HL-60 (cell line): ENCODE measurements at places on chromosomes 1 and 21.

DNA sequence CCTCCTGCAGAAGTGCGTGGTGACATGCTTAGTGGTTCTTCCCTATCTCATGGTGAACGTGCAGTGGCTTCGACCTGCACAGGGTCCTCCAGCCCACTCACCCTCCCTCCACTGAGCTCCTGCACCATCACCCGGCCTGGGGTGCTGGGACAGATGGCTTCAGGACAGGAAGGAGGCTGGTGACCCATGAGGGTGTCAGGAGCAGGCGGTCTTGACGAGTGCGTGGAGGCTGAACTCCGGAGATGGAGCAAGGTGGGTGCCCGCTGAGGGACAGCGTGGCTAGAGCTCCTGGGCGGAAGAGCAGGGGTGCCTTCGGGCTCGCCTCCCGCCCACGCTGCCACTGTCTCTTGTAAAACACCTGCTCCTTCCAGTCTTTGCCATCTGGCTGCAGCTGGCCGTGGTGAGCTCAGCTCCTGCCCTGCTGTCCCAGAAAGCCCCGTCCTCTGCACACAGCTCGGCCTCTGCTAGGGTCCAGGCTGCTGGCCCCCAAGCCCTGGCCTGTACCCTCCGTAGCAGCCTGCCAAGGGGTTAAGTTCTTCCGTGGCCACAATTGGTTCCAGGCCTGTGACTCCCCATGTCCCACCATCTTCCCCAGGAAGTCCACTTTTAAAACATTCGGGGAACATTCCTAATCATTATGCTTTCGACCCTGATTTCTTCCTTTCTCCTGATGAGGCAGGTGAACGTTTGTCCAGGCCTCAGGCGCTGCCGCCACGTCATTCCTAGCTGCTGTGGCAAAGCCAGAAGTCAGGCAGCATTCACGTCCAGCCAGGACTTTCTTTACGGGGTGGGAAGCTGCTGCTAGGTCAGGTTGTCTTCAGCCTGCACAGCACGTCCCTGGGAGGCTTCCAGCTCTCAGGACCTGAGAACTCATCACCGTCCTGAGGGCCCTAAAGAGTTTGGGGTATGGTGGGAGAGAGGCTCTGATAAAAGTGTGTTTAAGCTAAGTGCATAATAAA is 8.1 kb downstream of the KRTAP10-1 start:
- DNase-seq: no peak

DNA sequence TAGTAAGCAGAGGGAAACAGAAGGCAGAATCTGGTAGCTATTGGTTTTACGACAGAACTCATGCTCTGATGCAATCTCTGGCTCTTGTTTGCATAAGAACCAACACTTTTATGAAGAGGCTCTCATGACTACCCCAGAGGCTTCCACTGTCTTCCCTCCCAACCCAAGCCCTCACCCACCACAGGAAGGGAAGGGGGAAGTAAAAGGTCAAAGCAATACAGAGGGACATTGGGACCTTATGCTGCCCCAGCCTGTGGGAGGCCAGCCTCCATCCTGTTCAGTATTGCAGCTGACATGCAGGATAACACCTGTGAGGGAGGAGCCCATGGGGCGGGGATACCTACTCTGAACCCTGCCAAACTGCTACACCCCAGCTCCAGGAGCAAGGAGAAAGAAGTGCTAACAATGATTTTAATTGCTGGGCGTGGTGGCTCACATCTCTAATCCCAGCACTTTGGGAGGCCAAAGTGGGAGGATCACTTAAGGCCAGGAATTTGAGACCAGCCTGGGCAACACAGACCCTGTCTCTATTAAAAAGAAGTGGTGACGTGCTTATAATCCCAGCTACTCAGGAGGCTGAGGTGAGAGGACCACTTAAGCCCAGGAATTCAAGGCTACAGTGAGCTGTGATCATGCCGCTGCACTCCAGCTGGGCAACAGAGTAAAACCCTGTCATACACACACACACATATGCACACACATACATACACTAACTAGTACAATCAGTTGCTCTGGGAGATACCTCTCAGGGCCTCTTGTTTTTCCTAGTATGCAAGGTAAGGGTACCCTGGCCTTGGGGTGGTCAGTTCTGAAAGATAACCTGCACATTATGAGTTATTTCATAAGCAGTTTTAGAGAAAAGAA is 9.5 kb downstream of the MR1 start:
- DNase-seq: peak; percentile 93

DNA sequence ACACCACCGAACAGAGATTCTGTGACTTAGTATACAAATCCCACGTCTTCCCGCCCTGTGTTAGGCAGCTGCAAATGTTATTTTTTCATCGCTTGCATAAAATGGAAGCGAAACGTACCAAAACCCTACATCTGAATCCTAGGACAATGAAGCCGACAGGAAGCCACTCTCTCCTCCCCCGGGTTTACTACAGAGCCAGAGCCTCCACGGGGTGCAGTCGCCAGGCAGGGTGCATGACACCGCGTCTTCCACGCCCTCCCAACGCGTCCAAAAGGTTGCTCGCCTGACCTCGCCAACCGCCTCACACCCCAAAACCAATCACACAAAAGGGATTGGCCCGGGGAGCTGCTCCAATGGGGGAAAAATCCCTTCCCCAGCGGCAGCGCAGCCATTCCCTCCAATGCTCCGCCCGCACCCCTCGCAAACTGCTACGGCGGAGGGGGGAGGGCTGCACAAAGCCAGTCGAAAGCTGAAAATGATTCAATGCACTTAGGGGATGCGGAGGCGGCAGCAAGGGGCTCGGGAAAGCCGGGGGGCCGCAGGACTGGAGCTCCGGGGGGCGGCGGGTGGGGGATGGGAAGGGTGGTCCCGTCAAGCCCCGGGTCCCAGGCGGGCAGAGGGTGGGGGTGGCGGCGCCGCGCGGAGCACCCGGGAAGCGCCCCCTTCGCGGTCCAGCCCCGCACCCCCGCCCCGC is 701 bp downstream of the CEP170 start:
- DNase-seq: peak; percentile 81

DNA sequence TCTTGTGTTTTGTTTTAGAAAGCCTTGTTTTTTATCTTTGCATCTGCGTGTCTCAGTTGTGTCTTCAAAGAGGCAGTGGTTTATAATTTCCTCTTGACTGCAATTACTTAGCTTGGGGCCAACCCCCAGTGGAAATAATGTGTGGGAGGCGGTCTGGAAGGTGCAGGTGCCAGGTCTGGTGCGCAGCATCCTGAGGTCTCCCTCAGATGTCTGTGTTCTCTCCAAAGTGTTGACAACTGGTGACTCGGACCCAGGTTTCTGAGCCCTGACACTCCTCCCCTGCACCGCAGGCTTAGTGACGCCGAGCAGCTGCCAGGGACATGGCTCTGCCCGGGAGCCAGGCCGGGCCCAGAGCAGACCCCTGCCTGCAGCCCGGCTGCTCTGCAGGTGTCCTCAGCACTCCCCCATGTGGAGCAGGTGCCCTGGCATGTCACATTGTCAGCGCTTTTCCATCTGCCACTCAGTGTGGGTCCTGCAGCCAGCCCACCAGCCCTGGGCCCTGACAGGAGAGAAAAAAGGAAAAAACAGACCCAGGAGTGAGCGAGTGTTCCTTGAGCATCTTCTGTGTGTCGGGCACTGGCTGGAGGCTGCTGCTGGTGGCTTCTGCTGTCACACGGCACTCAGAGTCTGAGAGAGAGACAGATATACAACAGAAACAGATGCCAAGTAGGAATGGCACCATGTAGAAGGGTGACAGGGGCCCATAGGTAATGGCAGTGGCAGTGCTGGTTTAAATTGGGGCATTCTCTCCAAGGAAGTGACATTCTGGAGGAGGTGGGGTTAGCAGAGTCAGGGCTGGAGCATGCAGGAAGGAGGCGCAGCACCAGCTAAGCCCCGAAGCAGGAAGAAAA is 24.8 kb upstream of the SELENON start:
- peak; percentile 27 for DNase-seq

DNA sequence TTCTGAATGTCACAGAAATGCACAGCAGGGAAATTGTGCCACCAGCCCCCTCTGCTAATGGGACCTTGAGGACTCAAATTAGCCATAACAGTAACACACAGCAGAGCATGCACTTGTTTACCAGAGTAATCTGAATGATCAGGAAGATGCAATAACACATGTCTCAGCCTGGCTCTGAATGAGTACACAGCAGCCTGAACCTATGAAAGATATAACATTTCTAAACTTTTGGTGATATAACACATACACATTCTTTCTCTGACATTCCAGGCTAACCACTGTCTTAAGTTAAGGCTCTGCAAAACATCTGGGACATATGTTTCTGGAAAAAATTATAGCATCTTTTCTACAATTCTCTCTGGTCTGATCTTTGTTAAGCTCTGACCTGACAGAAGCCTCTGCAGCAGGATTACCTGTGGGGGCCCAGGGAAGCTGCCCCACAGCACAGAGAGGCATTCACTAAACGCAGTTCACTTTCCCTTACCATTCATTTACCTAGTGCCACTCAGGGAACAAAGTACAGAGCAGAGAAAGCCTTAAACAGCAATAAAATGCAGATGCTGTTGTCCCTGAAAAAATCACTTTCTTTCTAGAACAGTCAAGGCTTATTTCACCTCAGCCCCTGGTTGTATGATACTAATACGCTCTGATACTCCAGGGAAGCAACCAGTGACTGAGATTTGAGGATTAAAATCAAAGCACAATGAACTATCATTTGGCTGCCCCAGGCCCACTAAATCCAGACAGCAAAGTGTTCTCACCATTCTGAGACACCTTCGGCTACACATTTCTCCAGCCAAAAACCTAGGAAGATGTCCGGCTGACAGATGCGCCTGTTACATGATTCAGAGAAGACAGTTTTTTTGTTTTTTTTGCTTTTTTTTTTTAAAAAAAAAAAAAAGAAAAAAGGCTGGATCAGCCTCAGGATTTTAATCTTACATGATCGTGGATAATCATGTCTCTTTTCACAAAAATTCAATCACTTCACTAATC is 54.0 kb upstream of the CNN3 start:
- no peak for DNase-seq

DNA sequence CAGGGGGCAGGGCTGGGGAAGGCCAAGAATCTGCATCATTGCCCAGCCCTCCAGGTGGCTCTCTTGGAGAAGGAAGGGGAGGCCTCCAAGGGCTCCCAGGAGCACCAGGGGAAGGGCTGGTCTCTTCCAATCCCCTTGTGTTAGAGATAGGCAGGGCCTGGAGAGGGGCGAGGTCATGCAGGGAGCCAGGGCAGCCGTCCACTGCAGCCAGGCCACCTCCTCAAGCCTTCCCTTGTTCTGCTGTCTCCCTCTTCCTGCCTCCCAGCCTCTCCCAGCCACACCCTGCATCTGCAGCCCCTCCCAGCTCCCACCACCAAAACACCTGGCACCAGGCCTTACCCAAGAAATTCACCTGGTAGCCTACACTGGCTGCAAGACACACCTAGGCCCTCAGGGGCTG is 105.3 kb upstream of the IFFO2 start:
- no peak for DNase-seq

GRCh38 chr1:206559672-206559995 is 52.3 kb downstream of the RASSF5 start:
- DNase-seq: no peak

GRCh38 chr1:22689505-22689904 is 21.1 kb upstream of the EPHB2 start:
- no peak for DNase-seq

GRCh38 chr1:153353226-153353947 is 4.3 kb upstream of the S100A9 start:
- no peak for DNase-seq

DNA sequence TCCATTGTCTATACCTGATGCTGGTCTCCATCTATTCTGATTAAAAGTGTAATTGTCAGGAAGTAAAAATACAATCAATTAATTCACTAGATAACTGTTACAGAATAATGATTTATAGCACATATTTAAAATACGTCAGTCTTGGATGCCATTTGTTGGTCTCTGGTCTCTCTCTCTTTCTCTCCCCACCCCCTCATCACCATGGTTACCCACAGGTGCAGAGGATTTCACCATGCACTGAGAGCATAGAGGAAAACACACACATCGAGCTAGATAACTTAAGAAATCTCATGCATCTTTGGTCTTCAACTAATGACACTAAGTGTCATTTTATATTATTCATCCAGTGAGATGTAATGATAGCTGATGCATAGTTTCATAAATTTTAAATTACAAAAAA is 33.4 kb downstream of the LRRC53 start:
- no peak for DNase-seq

GRCh38 chr1:62875676-62876075 is 91.7 kb downstream of the ATG4C start:
- no peak for DNase-seq

DNA sequence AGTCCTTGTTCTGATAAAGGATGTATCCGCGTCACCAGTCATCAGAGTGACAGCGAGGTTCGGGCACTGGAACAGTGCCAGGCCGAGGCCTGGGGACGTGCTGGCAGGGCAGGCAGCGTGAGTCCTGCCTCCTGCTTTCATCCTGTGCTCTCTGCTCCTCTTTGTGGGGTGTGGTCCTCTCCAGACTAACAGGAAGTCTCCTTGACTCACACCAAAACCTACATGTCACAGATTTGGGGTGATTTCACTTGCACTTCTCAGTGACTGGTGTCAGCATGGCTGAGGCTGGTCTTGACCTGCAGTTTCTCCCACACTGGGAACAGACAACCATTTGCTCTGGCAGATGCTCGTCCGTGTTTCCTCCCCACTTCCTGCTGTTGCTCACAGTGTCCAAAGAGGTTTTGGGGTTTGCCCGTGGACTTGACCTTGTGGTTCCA is 8.8 kb upstream of the NLRP3 start:
- peak; percentile 67 for DNase-seq

DNA sequence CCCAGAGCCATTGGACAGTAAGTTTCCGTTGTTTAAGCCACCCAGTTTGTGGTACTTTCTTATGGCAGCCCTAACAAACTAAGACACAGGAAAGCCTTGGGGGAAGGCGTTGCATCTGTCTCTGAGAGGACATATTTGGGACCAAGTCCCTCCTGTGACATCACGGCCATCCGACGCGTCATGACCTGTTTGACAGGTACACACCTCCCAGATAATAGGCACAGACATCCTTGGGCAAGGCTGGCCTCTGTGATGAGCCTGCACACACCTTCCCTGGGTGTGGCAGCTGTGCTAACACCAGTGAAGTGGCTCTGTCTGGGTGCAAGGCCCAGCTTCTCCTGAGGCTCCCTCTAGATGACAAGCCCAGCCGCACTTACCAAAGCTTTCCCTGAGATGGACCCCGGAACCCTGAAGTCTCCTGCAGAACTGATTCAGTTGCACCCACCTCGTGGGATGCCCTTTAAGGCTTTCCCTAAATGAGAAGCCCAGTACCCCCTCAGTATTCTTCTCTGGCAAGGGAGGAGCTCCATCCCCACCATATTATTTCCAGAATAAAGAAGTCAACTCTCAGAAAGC is 136.5 kb downstream of the ZSCAN20 start:
- no peak for DNase-seq

DNA sequence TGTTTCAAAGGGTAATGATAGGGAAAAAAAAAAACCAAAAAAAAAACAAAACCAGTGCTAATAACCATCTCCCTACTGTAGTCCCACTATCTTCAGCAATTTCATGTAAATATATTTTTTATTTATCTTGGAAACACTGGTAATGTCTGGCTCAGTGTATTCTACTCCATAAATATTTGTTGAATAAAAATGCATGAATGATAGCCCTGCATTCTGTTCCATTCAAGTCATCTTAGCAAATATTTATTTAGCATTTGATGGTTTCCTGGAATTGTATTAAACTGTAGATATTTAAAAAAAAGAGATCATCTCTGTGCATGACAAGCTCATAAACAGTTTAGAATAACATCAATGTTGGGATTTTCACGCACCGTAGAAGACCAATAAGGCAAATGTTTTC is 24.2 kb downstream of the IL23R start:
- DNase-seq: no peak

GRCh38 chr21:46347203-46347550 is 23.2 kb downstream of the PCNT start:
- DNase-seq: no peak

GRCh38 chr1:196393742-196394141 is 214.5 kb downstream of the KCNT2 start:
- no peak for DNase-seq
